Activated CD4-positive, CD25-positive, alpha-beta regulatory T cell treated with anti-CD3 and anti-CD28 coated beads, Interleukin-2, amount 50 U/mL, for 24 hours (primary cell): ENCODE measurements at places on chromosomes 6 and 20.

GRCh38 chr20:48750941-48751635 is 76.7 kb downstream of the PREX1 start:
- peak; percentile 53 for ATAC-seq

DNA sequence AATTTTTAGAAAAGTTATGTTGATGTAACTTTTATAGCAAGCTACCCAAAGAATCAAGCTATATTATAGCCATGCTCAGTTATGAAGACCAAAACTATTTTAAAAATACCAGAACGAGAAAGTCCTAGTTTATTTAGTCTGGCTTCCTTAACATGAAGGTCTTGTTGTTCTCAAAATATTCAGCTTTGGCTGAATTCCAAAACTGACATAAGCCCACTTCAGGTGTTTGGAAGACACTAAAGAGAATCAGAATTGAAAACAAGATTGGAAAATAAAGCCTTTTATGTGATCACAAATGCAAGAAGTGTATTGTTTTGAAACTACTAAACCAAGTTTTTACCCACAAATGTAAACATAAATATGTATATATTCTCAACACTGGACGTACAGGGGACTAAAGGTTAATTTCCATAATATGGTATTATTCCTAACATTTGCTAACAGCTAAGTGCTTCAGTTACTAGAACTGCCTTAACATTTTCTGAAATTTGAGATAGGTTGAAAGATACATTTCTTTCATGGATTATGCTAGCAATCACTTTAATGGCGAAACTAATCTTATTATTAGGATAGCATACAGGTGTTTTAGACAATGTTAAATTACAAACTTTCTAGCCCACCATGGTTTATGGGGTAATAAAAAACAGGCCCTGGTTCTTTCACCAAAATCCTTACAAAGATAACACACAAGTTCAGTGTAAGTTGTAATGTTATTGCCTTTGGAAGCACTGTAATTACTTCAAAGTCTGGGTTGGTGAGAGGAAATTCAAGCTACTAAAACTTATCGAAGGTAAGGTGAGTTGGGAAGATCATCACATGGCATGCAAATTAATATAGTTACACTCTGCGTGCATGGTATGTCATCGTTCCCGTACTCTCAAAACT is 1.6 kb downstream of the MAP3K5 start:
- no peak for ATAC-seq

DNA sequence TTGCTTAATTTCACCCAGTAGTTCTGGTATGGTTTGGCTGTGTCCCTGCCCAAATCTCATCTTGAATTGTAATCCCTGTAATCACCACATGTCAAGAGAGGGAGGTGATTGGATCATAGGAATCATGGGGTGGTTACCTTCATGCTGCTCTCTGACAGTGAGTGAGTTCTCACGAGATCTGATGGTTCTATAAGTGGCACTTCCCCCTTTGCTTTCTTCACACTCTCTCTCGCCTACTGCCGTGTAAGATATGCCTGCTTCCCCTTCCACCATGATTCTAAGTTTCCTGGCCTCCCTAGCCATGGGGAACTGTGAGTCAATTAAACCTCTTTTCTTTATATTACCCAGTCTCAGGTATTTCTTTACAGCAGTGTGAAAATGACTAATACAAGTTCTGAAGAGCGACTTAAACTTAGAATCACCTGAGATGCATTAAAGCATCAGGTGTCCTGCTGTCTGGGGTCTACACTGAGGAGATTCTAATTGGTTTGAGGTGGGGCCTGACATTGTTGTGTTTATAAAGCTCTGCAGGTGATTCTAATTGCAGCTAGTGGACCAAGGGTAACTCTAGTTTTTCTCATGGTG is 82.1 kb upstream of the DTNBP1 start:
- ATAC-seq: peak; percentile 36

GRCh38 chr6:165621940-165622339 is 41.1 kb downstream of the PDE10A start:
- no peak for ATAC-seq

GRCh38 chr6:41555326-41556300 is 9.4 kb downstream of the FOXP4 start:
- ATAC-seq: no peak

DNA sequence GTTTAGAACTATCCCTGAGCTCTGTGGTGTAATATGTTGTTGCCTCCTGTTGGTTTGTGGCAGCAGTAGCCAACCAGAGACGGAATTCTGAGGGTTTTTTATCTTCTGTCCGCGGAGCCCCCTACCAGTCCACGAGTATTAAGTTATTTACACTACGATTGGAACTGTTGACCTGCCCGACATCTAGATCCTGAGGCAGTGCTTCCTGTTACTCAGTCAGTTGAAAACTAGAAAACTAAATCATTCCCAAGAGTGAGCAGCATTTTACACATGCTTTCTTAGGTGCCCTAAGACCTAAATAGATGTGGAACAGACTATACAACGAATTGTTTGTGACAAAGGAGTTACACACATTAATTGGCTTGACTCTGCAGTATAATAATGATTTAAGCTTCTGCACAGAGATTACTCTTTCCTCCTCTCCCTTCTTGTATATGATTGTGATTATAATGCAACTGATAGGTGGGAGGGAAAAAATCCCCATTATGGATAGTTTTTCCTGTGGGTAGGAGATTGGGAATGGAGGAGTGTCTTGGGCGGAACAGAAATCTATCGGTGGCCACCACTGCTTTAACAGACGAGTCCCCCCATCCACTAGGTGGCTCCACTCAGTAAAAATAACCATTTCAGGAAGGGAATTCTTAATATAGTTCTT is 1.7 kb downstream of the LOC128125822 start:
- ATAC-seq: no peak

DNA sequence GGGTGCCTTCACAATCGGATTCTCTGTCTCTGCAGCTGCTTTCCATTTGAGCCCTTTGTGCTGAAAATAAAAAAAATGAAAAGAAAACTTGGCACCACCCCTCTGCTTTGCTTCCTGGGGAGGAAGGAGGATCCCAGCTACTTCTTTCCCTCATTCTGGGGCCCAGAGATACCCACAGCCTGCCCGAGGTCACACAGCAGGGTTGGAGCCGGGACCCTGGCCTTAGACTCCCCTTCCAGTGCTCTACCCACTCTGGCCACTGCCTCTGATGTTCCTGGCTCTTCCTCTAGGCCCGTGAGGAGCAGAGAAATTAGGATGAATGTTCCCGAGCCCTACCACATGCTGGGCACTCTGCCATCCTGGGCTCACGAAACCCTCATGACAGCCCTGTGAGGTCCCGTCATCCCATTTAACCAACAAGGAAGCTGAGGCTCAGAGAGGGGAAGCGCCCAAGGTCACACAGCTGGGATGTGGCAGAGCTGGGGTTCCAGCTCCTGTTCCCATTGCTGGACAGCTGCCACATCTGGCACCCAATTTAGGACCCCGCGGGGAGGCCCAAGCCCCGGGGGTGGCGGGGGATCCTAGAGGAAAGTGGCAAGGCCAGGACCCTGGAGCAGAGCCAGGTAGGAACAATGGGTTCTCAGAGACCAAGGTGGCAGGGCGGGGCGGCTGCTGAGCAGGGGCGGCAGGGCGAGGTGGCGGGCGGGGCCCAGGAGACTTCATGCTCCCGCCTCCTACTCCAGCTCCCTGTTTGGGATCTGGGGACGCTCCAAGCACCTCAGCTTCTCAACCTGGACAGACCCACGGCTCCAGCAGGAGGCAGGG is 76.6 kb downstream of the CEBPB start:
- ATAC-seq: no peak

GRCh38 chr6:155185544-155185943 is 78.3 kb upstream of the CLDN20 start:
- ATAC-seq: no peak

DNA sequence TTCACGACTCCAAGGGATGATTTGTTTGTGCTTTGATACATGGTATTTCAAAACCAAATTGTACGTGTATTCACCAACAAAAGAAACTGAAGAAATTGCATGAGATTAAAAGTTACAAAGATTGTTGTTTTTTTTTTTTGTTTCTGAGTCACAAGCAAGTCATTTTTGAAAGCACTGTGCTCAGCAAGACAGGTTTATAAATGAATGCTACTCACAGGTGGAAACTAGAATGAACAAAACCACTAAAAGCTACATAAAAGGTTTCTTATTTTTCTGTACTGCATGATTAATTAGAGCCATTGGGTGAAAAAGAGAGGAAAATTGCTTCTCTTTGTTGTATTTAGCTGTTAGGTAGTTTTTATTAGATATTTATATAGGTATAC is 90.2 kb upstream of the RIPOR2 start:
- ATAC-seq: peak; percentile 70

DNA sequence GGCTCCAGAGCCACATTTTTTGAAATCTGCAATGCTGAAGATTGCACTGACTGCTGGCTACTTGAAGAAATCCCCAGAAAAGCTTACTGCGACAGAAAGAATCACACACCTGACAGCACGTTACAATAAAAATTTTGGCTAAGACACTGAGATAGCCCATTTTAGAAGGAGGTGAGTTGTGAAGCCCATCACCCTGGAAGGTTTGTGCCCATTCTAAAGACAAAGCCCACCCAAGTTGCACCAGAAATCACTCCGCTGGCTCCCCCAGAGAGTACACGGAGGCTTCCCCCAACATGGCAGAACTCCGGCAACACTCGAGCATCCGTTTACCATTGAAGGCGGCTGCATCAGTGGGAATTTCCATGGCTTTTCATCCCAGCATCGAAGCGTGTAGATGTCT is 29.4 kb downstream of the LPA start:
- no peak for ATAC-seq

DNA sequence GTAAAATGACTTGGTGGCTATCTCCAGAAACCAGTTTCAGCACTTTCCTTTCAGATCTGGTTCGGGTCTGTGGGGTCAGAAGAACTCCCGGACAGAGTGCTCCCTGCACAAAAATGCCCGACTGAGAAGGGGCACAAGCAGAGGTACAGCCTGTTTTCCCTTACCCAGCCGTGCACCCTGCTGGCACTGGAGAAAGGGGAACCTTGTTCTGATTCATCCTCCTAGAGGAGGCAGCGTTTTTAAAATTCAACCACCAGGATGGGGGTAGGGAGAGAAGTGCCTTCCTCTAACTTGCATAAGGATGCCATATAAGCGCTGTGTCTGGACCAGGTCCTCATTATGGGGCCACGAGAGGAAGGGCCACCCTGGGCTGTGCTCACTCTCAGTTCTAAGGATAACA is 17.6 kb downstream of the RIMS4 start:
- ATAC-seq: no peak
